Activated naive CD4-positive, alpha-beta T cell treated with anti-CD3 and anti-CD28 coated beads for 36 hours (primary cell): ENCODE measurements at places on chromosomes 4 and X.

DNA sequence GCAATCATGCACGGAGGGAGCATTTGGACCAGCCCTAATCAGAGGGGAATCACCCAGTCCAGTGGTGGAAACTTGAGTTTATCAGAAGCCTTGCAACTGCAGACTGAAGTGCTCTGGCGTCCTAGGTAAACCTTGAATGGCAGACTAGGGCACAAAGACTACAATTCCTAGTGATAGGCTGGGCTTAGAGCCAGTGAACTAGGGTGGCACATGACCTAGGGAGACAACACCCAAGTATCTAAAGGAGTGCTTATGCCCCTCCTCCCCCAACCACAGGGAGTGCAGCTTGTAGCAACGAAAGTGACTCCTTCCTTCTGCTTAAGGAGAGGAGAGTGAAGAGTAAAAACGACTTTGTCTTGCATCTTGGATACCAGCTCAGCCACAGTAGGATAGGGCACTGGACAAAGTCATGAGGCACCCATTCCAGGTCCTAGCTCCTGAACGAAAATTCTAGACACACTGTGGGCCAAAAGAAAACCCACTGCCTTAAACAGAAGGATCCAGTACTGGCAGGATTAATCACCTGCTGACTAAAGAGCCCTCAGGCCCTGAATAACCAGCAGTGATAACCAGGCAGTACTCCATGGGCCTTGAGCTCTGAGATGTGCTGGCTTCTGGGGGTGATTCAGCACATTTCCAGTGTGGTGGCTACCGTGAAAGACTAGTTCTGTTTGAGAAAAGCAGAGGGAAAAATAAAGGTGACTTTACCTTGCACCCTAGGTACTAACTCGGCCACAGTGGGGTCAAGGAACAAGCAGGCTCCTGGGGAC lies 58.7 kb upstream of the STARD8 start:
- no peak for DNase-seq

GRCh38 chr4:182768838-182769237 lies 148.3 kb downstream of the DCTD start:
- DNase-seq, result no peak

DNA sequence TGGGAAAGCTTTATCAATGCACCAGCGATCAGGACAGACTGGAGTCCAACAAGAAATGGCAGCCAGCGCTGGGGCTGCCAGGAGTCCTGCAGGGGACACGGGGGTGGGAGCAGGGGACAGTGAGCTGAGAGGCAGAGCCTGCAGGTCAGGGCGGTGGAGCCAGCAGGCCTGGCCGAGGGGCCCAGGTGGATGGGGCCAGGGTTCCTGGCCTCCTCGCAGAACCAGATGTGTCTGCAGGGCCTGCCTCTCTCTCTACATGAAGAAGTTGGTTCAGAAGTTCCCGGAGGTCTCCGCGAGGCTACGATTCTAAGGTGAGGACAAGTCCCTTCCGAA lies 63.6 kb downstream of the CPZ start:
- DNase-seq, result no peak

DNA sequence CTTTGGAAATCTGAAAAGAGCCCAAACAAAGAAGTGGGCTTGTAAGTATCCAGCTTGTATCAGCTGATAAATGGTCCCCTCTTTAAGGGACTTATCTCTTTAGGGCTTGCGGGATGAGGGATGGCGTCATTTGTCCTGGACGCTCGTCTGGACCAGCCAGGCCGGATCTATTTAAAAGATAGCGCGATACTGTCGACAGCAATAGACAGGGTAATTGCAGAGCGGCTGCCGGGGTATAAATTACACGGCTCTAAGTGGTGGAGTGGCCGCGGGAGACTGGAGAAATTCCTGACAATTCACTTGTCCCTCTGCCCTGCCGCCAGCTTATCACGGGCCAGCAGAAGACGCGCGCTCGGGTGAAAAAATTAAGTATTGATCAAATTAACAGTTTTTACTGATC lies 90.7 kb downstream of the FAM53A start:
- no peak for DNase-seq

DNA sequence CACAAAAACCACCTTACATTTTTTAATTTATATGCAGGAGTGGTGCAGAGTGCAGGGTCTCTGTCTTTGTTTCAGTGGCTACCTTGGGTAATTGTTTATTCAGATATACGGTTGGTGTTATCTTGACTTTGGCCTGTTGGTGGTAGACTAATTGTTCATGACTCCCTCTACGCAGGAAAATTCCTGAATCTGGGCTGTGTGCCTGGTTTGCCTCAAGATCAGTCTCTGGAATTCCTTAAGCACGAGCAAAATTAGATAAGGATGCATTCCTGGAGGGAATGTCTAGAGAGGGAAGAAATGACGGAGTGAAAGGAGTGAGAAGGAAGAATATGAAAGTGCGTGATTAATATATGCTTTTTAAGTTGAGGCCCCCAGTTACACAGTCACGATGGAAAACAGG lies 576.9 kb upstream of the PCDH10 start:
- DNase-seq, result no peak

DNA sequence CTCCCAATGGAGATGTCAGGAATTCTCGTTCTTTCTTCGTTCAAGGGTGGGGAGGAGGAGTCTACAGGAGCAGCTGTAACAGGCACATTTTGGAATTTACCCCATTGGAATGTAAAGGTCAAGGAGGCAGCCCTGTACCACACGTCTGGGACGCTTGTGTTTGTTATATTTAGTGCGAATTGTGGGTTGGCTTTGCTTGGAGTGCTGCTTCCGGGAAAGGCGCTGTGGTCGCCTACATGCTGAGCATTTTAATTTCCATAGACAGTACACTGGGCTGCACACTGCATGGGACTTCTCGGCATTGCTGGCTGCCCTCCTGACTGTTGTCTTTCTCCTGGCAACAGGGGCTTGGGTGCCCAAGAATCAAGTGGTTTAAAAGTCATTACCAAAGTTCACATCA lies 12.8 kb downstream of the GYG2 start:
- DNase-seq, result no peak

GRCh38 chr4:3127112-3127511 lies 52.6 kb downstream of the HTT start:
- no peak for DNase-seq

DNA sequence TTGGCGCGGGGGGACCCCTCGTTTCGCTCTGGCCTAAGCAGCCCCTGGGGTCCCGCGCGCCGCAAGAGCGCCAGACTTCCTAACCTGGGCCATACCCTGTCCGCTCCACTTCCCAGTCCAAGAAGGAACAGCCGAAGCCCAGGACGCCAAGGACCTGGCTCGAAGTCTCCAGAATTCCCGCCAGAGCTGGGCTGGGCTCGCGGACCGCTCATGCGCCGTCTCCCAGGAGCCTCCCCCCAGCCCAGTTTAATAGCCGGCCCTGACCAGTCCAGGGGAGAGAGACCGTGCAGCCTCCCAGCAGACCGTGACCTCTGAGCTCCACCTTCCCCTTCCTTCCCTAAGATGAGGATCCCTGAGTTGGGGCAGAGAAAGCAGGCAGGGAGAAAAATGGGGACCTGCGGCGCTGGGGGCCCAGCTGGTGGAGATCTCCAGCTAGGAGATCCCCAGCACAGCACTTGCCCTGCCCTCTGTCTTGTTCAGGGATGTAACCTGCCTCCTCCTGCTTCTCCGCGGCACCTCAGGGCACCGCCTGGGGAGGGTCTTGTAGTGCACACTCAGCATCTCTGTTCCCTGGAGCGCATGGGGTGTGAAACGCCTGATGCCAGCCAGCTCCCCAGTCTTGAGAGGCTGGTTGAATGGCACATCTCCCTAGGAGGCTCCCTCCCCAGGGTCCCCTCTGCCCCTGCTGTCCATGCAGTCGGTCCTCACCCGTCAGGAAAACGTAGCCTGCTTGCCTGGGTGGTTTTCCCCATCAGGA lies 1.2 kb upstream of the LETM1 start:
- DNase-seq, result no peak

DNA sequence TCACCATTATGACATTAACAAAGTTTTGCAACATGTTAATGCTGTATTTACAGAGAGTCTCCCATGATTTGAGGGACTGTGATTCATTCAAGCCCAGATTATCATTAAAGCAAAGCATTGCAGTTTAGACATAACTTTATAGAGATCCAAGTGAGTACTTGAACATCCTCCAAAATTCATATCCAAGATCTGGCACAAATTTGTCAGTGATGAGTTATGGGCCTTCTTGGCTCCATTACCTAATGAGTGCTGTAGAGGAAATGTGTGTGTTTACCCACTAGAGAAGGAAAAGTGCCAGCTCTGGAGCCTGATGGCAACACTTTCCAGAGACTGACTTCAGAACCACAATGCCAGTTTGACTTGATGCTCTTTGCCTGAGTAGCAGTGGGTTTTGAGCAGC lies 432.3 kb downstream of the GALNTL6 start:
- no peak for DNase-seq

GRCh38 chrX:129404670-129405008 lies 118.7 kb downstream of the SMARCA1 start:
- DNase-seq, result no peak

DNA sequence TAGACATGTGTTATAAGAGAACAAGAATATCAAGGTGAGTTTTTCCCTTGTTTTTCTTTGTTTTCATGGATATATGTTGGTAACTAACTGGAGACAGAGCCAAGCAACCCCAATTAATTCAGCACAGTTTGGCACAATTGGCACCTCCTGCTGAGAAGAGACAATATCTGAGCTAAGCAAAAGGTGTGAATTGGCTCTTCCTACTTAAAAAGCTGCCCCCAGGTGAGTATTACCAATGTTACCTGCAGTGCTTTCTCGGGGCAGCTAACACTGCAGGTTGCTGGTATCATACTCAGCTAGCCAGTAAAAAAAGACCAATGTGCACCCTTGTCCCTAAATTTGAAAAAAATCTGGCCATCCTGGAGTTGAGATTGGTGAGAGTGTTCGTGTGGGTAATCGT lies 871.2 kb upstream of the TENM3 start:
- no peak for DNase-seq

GRCh38 chrX:77087529-77088169 lies 359.5 kb upstream of the FGF16 start:
- DNase-seq, result no peak

GRCh38 chr4:82900066-82900410 lies 497 bp upstream of the THAP9 start:
- no peak for DNase-seq

GRCh38 chr4:37040816-37041215 lies 203.7 kb upstream of the NWD2 start:
- DNase-seq, result no peak

GRCh38 chr4:80413086-80413485 lies 77.6 kb downstream of the CFAP299 start:
- DNase-seq, result no peak

DNA sequence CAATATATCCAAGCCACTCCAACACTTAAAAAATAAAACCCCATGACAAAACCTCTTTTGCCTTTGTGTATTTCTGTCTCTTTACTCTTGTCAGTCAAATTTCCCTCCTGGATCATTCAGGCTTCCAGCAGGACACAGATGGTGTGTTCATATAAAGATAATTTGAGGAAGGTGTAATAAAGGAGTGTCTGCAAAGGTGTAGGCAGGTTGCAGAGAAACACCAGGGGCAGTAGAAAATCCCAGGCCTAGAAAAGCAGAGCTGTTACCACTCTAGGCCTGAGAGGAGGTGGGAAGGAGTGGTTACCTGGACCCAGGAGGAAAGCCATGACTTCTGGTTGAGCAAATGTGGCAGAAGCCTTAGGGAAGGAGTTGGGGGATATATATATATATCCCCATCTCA lies 28.8 kb downstream of the CHRNA9 start:
- DNase-seq, result no peak

DNA sequence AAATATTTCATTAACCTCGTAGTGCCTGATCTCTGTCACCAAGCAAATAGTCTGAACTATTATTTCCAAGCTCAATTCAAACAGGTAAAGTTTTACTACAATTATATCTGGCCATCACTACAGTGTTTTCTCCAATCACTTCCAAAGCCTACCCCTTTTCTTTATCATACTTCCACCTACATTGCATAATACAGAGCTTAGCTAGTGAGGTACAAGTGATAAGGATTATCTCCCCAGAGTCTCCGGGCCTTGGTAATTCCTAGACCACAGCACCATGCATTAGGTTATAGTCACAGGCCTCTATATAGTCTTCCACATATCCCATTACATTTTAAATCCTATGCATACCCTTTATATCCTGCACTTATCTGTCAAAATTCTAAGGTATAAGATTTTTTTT lies 154.2 kb downstream of the SNCA start:
- DNase-seq, result no peak

- DNase-seq, result no peak
Observed at GRCh38 chrX:29024871-29025270, 437.6 kb downstream of the IL1RAPL1 start.

GRCh38 chr4:8819019-8819418 lies 52.6 kb downstream of the HMX1 start:
- DNase-seq, result no peak

DNA sequence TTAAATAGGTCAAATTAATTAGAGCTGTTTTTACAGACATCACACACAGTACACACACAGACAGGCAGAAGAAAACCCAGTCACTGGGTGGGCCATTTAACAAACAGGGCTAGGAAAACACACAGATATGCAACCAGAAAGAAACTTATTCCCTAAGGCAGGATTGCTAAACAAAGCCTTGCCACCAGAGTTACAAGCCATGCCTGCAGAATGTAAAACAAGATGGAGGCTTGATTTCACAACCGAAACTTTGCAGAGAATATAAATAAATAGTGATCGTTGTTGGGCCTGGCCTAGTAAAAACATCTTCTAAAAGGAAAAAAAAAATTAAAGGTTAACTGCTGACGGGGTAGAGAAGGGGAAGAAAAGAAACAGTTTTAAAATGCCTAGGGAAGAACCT lies 212.3 kb downstream of the NAP1L3 start:
- no peak for DNase-seq

- DNase-seq, result no peak
Observed at GRCh38 chrX:54029529-54030143, 14.6 kb downstream of the PHF8 start.

DNA sequence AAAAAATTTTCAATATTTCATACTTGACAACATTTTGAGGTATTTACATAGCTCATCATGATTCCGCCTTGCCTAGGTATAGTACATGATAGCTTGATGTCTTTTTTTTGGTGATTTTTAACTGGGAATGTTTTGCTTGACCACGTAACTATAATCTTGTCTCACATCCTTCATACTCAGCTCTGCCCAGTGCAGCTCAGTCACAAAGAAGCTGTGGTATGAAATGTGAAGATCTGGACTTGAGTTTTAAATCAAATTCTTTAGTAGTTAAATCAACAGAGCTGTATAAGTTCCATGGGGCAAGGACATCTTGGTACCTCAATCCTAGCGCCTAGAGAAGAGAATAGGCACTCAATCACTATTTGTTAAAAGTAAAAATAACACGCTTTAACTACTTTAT lies 276.3 kb upstream of the DKK2 start:
- DNase-seq, result no peak

GRCh38 chrX:100413229-100413628 lies 3.2 kb upstream of the PCDH19 start:
- peak; percentile 46 for DNase-seq

DNA sequence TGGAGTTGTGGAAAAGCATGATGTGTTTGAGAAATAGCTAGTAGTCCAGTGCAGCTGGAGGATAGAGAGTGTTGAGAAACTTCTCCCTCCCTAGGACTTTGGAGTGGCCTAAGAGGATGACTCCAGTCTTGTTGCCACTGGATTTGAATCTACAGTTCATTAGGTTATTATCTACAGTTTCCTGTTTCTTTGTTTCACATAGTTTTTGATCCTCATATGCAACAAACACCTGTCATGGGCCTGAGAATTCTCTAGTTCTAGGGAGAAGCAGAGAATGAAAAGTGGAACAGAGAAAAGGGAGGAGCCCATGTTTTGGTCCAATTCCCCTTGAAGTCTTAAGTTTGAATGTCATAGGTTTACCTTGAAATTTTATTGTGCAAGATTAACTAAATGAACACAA lies 73.6 kb upstream of the TBC1D9 start:
- no peak for DNase-seq
